ENCODE measurements at places on chromosomes 13 and 19. TPM values are rescaled to one million over a fixed set of nuclear protein-coding genes. Genes with fewer than 3 reads are reported as not detected.
A peak's percentile ranks its signal among the peaks of the same experiment; 100 is the strongest.

The PNMA8A gene
- 1.8 TPM for total RNA-seq

DNA sequence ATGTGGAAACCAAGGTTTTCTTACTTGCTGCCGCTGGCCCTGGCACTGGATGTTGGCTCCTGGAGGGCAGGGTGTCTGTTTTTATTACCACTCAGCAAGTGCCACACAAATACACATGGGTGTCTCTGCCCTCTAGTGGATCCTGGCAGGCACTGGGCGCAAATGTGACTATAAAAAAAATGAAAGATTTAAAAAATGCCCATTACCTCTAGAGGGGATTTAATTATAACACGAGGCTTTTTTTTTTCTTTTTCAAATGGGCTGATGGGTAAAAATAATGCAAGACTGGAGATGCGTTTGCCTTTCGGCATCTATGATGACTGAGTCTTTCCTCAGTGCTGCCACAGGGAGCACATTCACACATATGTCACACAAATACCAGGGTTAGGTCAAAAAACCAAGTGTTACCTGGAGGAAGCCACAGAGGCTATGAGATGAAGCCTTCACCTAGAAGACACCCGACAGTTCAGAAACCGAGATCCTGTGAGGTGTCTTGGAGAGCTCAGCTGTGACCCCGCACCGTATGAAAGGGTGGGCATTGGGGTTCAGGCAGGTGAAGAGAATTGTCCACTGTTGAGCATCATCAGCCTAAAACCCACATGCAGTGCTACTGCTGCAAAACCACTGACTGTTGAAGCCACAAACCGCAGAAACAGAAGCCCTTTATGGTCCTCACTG is 25.7 kb downstream of the CHAMP1 start:
- DNase-seq: no peak
- no peak overlapping the region for H3K4me3 ChIP-seq
- no peaks in the 10 kb centered on the region for H3K4me1 ChIP-seq
- no peaks in the 10 kb centered on the region for H3K27me3 ChIP-seq
- no peaks in the 10 kb centered on the region for H3K36me3 ChIP-seq
- no peak overlapping the region for H3K27ac ChIP-seq

DNA sequence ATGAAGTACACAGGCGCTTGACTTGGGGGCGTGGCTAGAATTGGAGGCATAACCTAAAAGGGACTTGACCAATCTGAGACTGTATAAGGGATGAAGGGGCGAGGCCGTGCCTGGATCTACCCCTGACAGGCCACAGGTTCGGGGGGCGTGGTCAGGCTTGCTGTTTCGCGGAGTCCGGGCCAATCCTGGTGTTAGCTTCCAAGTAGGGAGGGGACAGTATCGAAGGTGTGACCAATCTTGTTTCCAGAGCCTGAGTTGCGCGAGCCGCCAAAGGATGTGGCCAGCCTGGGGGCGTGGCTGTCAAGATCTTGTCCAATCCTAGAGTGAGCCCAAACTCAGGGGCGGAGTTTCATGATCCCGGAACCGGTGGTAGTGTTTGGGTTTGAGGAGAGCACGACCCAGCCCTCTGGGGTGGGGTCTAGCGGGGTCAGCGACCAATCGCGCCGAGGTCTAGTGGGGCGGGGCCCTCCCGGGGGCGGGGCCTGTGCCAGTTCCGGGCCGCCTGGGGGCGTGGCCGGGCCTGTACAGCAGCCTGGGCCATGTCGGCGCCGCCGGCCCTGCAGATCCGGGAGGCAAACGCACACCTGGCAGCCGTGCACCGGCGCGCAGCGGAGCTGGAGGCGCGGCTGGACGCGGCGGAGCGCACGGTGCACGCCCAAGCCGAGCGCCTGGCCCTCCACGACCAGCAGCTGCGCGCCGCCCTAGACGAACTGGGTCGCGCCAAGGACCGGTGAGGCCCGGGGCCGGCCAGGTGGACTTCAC is at the start of gene VMAC:
Gene VMAC (plus strand): TSS at position 521 of the 762 bp plus-strand sequence. CDS start 19 bp downstream, at position 540.
- no peaks in the 10 kb centered on the region for H3K27me3 ChIP-seq
- peak within 1 kb of the TSS; percentile 90 for H3K27ac ChIP-seq
- peak; percentile 100 for DNase-seq
- peaks cover 22% of the 10 kb centered on the region for H3K4me1 ChIP-seq

GRCh38 chr13:110042253-110042950 is 256.0 kb upstream of the IRS2 start:
- H3K27ac ChIP-seq: no peak overlapping the region
- H3K4me3 ChIP-seq: no peak overlapping the region
- DNase-seq: no peak
- H3K27me3 ChIP-seq: no peaks in the 10 kb centered on the region

DNA sequence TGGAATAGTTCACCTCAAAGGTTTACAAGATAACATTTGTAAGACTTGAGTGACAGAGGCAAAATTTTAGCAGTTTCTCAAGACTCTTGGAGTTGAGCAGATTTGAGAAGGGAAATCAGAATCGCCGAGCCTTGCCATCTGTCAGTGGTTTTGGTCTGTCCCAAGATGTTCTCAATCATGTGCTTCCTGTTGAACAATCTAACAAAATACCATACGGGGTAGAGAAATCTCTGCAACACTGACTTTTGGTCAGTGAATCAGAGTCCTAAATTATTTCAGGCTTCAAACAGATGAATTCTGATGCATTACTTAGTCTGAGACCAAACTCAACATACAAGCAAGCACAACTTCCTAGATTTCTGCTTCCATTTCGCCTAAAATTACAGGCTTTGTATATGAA is 3.8 kb downstream of the KCTD12 start:
- H3K4me1 ChIP-seq: peaks cover 10% of the 10 kb centered on the region
- no peaks in the 10 kb centered on the region for H3K27me3 ChIP-seq
- no peak for DNase-seq
- peak overlapping the region; percentile 92 for H3K27ac ChIP-seq
- no peaks in the 10 kb centered on the region for H3K36me3 ChIP-seq

- H3K27ac ChIP-seq: no peak overlapping the region
- DNase-seq: no peak
- no peaks in the 10 kb centered on the region for H3K4me1 ChIP-seq
- H3K27me3 ChIP-seq: peaks cover 4% of the 10 kb centered on the region
- no peak overlapping the region for H3K4me3 ChIP-seq
These were observed 1.6 kb downstream of the METTL21C start for GRCh38 chr13:102693250-102693649.

The CYP4F2 gene
- not detected for total RNA-seq

DNA sequence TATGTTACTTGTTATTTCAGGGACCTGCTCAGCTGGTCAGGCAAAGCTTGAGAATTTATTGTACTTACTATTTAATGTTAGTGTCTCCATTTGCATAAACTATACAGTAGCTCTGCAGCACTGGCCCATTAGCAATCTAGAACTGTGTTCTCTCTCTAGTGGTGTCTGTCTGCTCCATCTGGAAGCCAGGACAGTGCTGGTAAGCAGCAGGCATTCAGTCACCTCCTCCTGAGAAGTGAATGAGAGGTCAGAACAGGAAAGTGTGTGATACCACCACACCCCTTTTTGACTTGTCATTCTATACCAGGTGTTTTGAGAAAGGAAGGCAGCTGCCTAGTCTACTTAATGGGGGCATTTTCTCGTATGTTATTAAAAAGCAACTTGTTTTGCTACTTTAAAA is 3.9 kb downstream of the COG3 start:
- H3K4me3 ChIP-seq: no peak overlapping the region
- no peak overlapping the region for H3K27ac ChIP-seq
- H3K4me1 ChIP-seq: peaks cover 35% of the 10 kb centered on the region
- H3K36me3 ChIP-seq: no peaks in the 10 kb centered on the region
- no peak for DNase-seq

The LMTK3 gene
- 7.1 TPM for total RNA-seq

DNA sequence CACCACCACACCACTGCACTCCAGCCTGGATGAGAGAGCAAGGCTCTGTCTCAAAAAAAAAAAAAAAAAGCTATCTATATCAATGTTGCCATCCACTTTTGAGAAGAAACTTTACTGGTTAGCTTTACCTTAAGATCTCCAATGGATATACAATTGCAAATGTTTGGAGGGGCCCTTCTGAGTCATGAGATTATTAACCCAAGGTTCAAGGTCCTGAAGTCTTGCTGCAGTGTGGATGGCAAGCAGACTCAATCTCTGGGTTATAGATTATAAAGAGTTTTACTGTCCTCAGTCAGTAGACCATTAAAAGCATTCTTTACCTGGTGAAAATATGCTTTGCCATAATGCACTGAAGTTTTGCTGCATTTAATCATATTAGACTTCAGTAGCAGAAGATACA is 3.7 kb upstream of the ZNF431 start:
- no peaks in the 10 kb centered on the region for H3K27me3 ChIP-seq
- no peak for DNase-seq
- no peaks in the 10 kb centered on the region for H3K4me1 ChIP-seq
- no peak overlapping the region for H3K4me3 ChIP-seq
- H3K36me3 ChIP-seq: no peaks in the 10 kb centered on the region

The PLEKHJ1 gene
- total RNA-seq: 54.6 TPM

All from upper lobe of right lung (tissue), 1 donor.